NCI-H774 (cell line): ENCODE measurements at places on chromosomes 13 and 19.

DNA sequence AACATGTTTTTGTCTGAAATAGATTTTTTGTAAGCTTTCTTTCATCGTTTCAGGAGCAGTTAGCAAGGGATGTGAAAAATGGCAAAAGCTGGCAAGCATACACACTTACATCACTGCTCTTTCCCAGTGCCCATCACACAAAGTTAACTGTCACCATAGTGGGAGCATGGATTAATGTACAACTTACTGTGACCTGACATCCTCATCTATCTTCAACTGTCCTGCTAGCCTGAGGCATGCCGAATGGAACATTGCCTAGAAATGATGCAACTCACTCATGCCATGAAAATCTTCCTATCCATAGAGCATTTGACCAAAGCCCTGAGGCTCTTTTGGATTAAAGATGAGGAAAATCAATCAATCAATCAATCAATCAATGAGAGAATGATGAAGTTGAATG lies 491.7 kb upstream of the SLC10A2 start:
- DNase-seq: no peak

DNA sequence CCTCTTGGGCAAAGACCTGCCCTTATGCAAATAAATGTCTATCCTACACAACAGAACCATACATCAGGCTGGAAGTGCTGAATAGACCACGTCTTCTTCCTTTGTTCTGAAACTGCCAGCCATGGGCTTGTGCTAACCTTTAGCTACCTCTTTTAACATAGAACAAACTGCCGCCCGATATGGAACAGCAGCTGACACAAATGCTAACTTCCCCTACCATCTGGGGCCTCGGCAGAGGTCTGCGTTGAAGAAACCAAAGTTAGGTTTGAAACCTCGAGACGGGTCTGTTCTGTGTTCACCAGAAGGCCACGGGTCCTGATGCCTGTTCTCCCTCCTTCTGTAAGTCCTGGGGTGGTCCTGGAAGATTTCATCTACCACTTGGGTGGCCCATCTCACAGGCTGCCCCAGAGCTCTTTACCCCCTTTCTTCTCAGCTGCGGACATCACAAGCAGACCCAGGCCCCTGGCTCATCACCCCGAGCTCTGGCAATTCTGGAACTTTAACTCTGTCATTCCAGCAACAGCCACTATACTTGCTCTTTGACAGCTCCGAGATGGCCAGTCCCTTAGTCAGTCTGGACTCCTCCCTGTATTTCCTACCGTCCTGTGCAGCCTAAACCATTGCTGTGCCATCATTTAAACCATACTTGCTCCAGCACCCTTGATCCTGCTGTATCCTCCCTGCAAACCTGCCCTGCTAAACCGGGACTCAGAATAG lies 146.7 kb downstream of the USP12 start:
- DNase-seq: no peak

- DNase-seq: no peak
Observed at GRCh38 chr13:97134364-97135095, 87.6 kb upstream of the MBNL2 start.

DNA sequence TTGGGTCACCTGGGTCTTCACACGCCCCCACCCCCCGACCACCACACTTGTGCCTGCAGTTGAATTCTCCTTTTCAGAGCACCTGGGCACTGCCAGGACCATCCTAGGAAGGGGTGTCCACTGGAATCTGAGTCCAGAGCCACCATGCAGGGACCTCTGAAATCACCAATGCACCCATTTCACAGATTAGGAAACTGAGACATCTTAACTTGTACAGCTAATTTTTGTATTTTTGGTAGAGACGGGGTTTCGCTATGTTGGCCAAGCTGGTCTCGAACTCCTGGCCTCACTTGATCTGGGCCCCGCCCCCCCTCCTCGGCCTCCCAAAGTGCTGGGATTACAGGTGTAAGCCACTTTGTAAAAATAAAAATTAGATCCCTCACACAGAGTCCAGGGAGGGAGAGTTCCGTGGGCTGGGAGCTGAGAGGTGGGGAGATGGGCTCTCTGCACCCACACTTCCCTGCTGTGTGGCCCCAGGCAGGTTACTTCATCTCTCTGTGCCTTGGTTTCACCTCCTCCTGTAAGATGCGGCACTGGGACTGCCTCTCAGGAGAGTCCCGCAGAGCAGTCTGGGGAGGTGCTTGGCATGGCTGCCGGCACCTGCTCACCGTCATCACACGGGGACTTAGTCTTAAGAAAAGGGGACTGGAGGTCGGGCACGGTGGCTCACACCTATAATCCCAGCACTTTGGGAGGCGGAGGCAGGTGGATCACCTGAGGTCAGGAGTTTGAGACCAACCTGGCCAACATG lies 45.9 kb upstream of the C19orf12 start:
- DNase-seq: no peak

GRCh38 chr13:106480351-106480910 lies 55.0 kb downstream of the EFNB2 start:
- DNase-seq: no peak
